ENCODE measurements at places on chromosomes 7 and 10.

DNA sequence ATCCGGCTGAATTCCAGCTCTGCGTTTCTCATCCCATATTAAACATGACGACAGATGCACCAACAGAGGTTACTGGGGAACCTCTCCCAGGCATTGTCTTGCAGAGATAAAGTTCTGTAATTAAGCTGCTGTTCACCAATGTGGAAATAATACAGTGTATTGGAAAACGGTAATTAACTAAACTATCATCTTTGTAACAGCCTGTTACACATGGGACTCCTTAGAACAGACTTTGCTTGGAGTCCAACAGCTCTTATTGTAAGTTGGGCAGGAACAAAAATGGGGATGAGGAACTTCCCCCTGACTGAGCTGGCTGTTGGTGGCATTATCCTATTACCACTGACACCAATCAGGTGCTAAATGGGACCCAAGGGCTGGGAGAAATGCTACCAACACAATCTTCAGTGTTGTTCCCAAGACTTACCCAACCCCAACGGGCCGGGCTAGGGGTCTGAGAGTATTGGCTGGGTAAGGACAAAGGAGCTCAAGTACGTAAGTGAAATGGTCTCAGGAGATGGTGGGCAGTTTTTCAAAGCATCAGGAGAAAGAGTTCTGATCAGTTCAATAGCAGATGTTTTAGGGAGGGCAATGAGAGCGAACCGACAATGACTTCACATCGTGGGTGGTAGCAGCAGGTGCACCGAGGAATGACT lies 759.4 kb downstream of the GRID1 start:
- DNase-seq = no peak

GRCh38 chr10:62554632-62555199 lies 180.5 kb downstream of the ZNF365 start:
- DNase-seq = no peak

GRCh38 chr10:99535764-99536337 lies 3.1 kb downstream of the NKX2-3 start:
- no peak for DNase-seq

- DNase-seq = no peak
Measured at GRCh38 chr10:14328881-14329672, 1.6 kb downstream of the FRMD4A start.

DNA sequence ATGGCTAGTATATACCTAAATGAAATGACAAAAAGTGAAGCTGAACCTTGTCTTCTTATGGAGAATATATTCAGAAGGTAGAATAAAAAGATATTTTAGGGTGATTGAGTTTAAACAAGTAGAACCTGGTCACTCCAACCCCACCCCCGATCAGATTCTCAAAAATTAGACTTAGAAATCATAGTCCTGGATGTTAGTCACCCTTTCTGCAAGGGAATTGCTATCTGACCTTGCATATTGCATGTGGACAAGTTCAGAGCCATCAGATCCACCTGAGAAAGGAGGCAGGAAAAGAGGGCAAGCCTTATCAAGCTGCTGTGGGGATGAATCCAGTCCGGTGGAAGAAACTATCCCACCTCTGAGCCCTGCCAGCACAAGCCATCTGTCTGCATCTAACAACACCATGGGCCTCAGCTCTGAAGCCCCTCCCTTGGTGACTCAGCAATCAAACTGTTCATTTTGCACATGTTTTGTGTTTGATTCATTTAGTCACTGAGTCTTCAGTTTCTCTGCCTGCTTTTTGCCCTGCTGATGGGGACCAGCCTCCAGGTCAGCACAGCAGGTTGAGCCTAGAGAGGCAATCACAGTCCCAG lies 727.3 kb downstream of the AUTS2 start:
- no peak for DNase-seq

DNA sequence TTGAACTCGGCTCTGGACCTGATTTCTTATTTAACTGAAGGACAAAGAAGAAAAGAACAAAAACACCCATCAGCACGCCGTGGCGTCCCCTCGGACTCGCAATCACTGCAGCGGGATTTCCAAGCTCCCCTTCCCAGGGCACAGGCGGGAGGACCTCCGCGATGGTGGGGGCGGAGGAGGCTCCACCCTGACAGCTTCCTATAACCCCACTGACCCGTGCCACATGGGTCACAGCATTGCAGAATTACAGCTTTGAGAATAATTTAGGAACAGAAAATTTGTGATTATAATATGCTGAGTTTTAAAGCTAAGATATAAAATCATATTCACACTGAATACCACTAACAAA lies 129.7 kb upstream of the SEC61G start:
- DNase-seq = no peak

- DNase-seq = no peak
Measured at GRCh38 chr7:22696541-22697228, 30.3 kb upstream of the IL6 start.

DNA sequence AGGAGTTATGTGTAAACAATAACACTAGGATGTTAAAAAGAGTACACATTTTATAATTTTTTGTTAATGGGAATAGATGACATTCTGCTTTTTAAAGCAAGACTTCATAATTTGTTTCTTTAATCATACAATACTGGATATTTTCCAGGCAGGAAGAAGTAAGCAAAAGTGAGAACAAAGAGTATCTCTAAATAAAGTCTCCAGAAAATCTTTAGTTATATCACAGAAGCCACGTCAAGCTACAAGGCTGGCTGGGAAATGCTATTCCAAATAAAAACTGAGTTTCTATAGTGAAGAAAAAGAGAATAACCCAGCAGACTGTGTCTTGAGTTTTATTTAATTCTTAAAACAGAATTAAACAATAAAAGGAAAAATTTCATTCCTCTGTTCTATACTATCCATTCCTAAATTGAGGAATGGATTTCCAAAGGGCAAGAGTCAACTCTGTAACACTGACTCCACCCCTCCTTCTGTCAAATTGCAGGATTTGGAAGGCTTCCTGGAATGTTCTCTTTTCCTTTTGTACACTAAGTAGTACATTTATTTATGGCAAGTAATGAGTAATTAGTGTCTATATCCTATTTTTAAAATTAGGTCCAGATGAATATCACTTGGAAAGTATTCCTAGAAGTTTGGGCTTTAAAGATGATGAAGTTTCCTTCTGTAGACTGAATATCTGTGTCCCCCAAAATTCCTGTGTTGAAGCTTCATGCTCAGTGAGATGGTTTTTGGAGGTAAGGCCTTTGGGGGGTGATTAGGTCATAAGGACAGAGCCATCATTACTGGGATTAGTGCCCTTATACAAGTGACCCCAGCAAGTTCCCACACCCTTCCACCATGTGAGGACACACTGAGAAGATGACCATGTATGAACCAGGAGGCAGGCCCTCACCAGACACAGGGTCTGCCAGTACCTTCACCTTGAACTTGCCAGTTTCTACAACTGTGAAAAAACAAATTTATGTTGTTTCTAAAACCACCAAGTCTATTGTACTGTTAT lies 290.9 kb downstream of the CRPPA start:
- no peak for DNase-seq

GRCh38 chr10:29681676-29682448 lies 47.1 kb upstream of the SVIL start:
- DNase-seq = no peak

- DNase-seq = no peak
Measured at GRCh38 chr7:116249969-116250553, 39.7 kb downstream of the TES start.

DNA sequence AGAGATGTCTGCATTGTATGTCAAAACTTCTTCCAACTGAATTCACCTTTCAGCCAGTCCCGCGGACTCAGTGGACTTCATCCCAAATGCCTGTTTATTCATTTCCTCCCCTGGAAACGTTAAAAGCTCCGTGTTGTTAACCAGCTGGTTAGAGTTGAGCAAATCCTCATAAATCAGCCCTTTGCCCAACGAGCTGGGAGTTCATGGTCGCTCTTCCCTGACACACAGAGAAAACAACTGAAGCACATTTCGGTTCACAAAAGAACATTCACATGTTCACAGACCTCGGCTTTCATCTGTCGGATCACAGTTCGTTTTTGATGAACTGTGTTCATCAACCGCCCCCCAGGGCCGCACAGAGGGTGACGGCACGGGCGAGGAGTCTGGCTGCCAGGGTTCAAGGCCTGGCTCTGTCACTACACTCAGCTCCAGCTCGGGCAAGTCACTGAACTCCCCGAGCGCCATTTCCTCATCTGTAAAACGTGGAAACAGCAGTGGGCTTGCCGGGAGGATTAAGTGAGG lies 62.6 kb downstream of the GLI3 start:
- DNase-seq = no peak

GRCh38 chr10:32144817-32145688 lies 88.8 kb upstream of the KIF5B start:
- no peak for DNase-seq

DNA sequence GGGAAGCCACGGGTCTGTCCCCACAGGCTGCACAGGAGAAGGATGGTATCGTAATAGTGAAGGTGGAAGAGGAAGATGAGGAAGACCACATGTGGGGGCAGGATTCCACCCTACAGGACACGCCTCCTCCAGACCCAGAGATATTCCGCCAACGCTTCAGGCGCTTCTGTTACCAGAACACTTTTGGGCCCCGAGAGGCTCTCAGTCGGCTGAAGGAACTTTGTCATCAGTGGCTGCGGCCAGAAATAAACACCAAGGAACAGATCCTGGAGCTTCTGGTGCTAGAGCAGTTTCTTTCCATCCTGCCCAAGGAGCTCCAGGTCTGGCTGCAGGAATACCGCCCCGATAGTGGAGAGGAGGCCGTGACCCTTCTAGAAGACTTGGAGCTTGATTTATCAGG lies 8.1 kb downstream of the ZKSCAN1 start:
- no peak for DNase-seq

GRCh38 chr7:8282871-8283270 lies 20.9 kb upstream of the ICA1 start:
- no peak for DNase-seq

DNA sequence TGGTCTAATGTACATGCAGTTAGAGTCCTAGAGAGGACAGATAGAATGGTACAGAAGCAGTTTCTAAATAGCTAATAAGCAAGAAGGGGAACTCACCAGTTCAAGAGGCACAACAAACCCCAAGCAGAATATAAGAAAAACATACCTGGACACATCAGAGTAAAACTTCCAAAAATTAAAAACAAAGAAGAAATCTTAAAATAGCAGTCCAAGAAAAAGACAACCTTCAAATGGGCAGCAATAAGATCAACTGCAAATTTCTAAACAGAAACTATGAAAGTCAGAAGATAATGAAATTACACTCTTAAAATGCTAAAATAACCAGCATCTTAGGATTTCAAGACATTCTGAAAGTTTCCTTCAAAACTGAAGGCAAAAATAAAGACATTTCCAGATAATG lies 55.9 kb downstream of the USP6NL start:
- no peak for DNase-seq

GRCh38 chr7:192701-193480 lies 520 bp downstream of the FAM20C start:
- no peak for DNase-seq

- no peak for DNase-seq
Measured at GRCh38 chr7:98294326-98294725, 12.8 kb downstream of the BRI3 start.

GRCh38 chr10:43392748-43393147 lies 16.2 kb downstream of the HNRNPF start:
- DNase-seq = no peak

GRCh38 chr7:97576043-97576442 lies 155.8 kb upstream of the TAC1 start:
- no peak for DNase-seq

DNA sequence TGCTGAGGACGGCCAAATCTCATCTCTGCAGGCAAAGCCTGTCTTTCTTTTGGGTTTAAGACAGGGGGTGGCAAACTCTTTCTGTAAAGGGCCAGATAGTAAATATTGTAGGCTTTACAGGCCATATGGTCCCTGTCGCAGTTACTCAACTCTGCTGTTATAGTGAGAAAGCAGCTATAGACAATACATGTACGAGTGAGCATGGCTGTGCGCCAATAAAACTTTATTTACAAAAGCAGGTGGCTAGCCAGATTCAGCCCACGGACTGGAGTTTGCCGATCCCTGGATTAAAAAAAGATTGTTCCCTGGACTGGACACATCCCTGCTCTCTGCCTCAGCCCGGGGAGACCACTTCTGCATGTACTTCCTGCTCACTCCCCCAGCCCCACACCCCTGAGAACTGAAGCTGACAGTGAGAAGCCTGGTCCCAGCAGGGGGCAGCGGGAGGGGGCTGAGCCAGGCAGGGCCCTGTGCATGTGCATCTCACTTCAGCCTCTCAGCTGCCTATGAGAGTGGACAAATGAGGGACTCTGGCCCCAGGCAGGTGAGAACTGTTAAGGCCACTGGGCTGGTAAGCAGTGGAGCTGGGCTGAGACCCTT lies 392.4 kb downstream of the PLXNA4 start:
- no peak for DNase-seq

GRCh38 chr10:129896136-129896859 lies 67.8 kb downstream of the EBF3 start:
- no peak for DNase-seq

GRCh38 chr10:12177642-12178041 lies 18.0 kb downstream of the NUDT5 start:
- DNase-seq = no peak

DNA sequence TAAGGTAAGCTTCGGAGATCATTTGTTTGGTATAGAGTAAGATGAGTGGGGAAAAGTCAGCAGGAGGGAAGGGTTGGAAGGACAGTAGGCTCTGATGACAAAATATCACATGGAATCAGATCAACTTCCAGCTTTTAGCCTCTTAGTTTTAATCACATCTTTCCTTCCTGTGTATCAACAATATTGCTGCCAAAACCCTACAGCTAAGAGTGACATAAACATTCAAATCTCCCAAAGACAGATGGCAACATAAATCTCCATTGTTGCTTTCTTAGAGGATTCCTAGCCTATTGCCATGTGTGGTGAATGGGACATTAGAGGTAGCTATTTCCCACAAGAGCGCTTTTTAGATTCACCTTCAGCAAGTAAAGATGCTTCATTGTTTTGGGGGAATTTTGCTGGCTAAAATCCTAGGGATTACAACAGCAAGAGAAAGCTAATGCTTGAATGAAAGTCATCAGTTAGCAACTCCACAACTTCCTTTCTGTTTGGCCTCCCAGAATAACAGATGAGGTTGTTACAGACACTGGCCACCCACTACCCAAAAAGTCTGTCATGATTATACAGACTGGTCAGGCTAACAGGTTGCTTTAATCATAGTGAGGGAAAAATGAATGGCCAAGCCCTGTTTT lies 35.2 kb upstream of the FZD1 start:
- DNase-seq = no peak

DNA sequence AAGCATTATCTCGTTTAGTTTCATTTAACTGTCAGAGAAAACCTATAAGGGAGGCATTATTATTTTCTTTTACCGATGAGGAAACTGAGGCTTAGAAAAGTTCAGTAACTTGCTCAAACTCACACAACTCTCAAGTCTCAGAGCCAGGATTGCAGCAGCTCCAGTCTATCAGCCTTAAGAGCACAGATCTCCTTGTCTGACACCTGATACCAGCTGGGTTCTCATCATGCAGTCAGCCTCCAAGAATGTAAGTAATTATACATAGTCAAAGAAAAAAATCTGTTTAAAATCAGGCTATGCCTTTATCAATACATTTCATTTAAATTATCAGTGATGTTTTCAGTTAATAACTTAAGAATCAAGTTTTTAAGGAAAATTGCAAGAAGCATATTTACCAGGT lies 236.6 kb upstream of the TCF7L2 start:
- DNase-seq = no peak

Data from stimulated activated CD4-positive, alpha-beta T cell treated with anti-CD3 and anti-CD28 coated beads, Interleukin-15, amount 100 ng/mL, for 1 hour (primary cell).